Left lung (tissue), 14 donors: ENCODE measurements at places on chromosomes 16 and 17.

DNA sequence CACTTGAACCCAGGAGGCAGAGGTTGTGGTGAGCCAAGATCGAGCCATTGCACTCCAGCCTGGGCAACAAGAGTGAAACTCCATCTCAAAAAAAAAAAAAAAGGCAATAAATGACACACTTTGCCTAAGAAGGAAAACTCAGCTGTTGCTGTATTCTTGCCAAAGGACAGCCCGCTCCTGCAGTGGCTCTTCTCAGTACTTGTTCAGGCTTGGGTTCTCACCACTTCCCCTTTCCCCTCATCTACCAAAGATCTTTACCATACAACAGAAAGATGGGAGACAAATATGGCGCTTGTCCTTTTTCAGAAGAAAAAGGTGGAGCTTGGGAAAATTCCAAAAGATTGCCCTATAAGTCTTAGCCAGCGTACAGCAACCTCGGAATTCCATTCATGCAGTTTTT, 58.5 kb downstream of the MYH13 start:
- DNase-seq, result no peak

GRCh38 chr16:80038566-80038965, 438.0 kb upstream of the MAF start:
- DNase-seq, result no peak

DNA sequence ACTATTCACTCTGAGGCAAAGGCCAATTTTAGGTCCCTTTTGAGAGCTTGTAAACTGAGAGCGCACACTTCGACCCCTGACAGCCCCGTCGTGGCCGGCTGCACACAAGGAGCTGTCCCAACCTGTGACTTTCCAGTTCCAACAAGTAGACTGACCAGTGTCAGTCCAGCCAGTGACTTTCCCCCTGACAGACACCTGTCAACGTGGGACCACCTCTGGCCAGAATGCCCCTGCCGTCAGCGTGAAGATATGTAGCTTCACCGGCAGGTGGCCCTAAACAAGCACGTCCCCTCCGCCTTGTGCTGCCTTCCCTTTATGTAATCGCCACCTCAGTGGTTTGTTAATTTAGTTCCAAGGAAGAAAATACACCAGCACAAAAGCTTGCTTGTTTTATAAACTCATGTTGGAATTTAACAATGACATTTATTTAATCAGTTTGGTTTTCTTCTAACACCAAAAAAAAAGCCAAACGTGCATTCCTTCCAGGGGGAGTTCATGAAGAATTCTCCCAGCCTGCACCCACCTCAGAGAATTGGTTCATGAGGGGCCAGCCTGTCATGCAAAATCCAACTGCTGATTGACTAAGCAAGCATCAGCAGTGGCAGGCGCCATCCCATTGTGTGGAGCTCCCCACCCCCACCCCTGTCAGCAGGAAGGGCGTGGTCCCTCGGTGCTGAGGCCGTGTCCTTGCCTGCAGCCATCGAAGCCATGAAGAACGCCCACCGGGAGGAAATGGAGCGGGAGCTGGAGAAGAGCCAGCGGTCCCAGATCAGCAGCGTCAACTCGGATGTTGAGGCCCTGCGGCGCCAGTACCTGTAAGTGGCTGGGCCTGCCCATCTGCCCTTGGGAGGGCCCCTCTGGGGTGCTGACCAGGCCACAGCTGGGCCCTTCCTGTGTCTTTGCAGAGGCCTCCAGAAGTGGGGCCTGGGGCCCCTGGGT, 33.9 kb downstream of the PLD6 start:
- DNase-seq, result no peak

- no peak for DNase-seq
These were observed 233.1 kb downstream of the CBLN1 start for GRCh38 chr16:49048557-49048956.

GRCh38 chr17:4818276-4818675, 11.3 kb downstream of the PLD2 start:
- DNase-seq, result no peak

DNA sequence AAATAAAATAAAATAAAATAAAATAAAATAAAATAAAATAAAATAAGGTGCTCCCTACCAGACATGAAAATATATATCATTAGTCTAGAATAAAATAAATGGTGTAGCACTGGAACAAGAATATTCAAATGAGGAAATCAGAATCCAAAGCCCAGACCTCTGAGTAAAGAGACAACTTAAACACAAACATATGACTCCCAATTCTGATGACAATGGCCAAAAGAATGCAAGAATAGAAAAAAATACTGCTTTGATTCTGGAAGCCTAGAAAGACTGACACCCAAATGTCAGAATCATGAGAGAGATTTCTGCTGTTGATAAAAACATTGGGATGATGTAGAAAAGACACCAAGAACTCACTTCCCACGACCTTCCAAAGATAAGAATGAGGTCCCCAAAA, 27.9 kb downstream of the MYOCD start:
- no peak for DNase-seq

- no peak for DNase-seq
These were observed 27.7 kb downstream of the PPM1E start for GRCh38 chr17:58783380-58783779.

DNA sequence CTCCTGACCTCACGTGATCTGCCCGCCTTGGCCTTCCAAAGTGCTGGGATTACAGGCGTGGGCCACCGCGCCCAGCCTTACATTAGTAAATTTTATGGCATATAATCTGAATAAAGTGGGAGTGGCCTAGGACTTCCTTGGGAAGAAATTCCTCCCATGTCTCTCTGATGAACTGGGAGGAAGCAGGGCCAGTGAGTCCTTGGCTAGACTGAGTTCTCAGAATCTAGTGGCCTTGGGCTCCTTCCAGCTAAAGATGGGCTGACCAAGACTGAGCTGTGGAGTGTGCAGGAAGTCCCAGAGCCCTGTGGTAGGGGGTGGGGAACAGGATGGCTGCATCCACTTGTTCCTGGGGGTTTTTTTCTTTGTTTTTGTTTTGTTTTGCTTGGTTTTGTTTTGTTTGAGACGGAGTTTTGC, 10.0 kb upstream of the NAGLU start:
- DNase-seq, result no peak

DNA sequence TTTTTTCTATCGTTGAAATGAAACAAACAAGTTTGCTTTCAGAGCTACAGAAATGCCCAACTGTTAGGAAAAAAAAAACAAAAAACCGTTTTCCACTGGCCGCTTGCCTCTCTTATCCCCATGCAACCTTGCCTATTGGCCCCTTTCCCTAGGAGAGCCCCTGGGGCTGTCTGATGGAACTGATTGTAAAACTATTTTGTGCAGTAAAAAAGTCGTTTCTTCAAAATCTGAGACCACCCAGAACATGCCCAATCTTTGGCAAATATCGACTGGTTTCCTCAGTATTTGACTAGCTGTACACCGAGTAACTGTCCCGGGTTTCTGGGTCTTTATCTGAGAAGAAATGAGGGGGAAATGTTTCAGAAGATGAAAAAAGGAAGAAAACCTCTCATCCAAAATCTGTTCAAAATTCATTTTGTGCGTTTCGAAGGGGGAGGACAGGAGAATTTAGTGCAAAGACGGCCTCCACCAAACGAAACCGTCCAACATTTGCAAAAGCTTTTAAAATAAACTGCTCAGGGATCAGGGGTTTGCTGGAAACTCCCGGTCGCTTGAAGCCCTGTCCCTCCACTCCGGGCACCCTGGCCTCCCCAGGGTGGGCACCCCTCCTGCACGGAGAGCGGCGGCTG, 1.1 kb upstream of the GNAO1 start:
- no peak for DNase-seq

GRCh38 chr16:608019-608418, 18.2 kb downstream of the RAB40C start:
- DNase-seq, result no peak

DNA sequence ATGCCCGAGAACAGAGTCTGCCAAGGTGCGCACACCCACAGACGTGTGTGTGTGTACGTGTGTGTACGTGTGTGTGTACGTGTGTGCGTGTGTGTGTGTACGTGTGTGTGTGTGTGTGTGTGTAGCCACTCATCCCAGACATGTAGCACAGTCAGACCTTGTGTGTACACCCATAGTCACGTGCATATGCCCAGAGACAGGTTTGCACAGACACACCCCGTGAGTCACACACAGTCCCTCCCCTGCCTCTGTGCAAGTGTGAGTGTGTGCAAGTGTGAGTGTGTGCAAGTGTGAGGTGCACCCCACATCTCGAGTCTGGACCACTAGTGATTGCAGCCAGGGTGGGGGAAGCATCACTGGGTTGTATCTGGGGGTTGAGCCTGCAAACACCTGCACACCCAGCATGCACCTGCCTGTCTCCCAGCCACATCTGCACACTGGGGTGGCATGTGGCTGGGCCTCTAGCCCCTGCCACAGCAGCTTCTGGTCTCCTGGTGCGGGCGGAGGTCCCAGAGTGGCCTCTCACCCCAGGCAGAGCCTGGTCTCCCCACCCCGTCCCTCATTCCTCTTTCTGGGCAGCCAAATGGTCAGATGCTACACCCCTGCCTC, 23.6 kb downstream of the BAHCC1 start:
- no peak for DNase-seq

DNA sequence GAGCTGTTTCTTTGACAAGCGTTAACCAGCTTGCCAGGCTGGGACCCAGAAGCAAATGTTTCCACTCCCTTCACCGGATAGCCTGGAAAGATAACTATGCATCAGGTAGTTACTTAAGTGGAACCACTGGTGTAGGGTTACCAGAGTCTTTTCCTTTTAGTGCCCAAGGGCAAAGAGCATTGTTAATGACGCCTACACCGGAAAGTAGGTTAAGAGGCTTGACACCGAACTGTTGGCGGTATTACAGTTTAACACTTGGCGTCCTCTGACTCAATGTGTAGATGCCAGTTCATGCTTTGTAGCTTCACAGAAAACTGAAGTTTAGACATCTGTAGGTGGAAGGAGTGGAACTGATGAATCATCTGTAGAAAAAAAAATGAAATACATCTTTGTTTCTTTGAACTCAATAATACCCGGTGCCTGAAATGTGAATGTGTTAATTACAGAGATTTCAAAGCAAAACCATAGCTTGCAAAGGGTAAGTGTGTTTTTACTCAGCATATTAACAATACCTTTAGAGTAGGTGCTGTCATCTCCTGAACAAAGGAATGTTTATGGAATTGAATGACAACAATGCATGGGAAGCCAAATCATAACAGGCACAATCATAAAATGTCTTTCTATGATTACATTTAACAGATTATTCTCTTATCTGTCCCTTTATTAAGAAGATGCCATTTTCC, 426.7 kb upstream of the SALL1 start:
- DNase-seq, result no peak

DNA sequence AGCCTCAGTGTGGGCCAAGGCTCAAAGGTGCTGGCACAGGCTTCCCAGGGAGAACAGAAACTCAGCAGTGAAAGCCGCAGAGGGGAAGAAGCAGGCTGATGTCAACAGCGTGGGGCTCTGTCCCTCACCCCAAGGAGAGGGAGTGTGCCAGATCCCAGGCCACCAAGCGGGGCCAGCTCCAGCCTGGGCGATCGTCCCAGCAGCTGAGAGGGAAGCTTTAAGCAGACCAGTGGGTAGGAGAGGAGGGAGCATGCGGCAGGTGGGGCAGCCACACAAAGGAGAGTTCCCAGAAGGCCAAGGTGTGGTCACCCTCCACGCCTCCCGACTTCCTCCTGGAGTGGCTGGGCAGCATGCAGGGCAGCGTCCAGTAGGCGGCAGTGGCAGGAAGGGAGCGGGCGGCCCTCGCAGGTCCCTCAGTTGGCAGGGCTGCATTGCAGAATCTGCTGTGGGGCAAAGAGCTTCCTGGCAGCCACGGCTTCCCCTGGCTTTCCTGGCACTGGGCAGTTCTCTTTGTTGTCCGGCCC, 6.0 kb downstream of the SYNGR2 start:
- no peak for DNase-seq

- DNase-seq, result peak; percentile 26
These were observed 95.0 kb downstream of the PLCG2 start for GRCh38 chr16:81873843-81874752.

GRCh38 chr16:82700541-82701235, 73.9 kb downstream of the CDH13 start:
- no peak for DNase-seq

DNA sequence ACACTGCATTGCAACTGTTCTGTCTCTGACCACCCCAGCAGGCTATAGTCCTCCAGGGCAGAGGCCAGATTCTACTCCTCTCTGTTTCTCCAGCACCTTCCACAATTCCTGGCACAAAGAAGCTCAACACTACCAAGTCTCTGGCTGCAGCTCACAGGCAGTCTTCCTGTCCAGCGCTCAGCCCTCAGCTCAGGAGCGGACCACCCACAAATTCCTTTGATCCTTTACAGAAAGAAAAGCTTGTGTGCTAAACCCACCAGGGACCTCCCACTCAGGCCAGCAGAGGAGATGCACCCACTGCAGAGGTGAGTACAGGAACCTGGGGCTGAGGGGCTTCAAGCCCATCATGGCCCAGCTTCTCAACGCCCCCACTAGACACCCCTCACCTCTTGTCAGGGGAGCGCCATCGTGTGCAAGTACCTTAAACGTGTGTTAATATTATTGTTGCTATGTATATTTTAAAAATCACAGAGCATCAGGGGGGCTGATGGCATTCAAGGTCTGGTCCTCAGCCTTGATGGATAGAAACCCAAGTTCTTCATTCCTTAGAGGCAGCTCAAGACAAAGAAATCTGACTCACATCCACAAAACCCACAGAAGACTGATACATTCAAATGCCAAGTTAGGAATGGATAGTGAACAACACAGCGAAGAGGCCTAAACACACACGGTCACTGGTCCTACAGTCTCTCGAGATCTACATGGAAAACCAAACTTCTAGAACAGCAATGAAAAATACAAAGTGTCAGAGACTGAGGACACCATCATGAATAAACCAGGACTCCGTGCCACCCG, 8.4 kb downstream of the HSDL1 start:
- DNase-seq, result no peak

- DNase-seq, result no peak
These were observed 65.1 kb downstream of the SOCS1 start for GRCh38 chr16:11190588-11191560.

GRCh38 chr17:46023783-46024388, 24.8 kb downstream of the STH start:
- no peak for DNase-seq

GRCh38 chr17:12402963-12403622, 262.6 kb upstream of the MYOCD start:
- DNase-seq, result no peak

DNA sequence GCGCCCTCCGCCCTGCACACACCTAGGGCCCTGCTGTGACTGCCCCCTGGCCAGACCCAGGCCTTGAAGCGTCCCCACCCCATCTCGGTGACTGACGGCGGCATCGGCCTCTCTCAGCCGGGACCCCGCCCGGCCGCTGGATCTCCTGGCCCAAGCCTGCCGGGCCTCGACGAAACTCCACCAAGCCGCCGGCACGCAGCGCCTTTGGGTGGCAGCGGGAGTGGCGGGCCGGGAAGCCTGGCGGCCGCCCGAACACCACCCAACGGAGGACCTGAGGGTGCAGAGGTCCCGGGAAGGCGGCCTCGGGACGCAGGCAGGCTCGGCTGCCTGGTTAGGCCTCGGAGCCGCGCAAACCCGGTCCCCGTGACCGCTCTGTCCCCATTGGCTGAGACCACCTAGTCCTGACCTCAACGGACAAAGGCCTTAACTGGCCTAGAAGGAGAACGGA, 12.0 kb upstream of the TMEM97 start:
- DNase-seq, result no peak

DNA sequence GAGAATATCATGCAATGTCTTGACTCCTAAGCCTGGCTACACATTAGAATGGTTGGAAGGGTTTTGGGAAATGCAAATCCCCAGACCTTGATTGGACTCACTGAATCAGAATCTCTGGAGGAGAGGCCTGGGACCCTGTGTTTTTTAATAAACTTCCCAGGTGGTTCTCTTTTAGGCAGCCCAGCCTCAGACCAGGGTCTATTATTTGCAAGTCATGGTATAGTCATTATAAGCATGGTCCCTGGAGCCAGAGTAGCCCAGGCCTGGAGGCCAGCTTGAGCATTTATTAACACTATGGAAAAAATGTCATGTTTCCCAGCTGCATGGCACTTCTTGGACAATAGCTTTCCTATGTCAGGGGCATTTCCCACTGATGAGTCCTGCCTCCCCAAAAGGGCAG, 266.9 kb downstream of the NPIPA8 start:
- no peak for DNase-seq
